ENCODE measurements at places on chromosomes 1 and 21. TPM values are rescaled to one million over a fixed set of nuclear protein-coding genes. Genes with fewer than 3 reads are reported as not detected.
A peak's percentile ranks its signal among the peaks of the same experiment; 100 is the strongest.

GRCh38 chr1:86914601-86914997, at the start of gene HS2ST1:
TSS of gene HS2ST1 (plus strand) at chr1:86914635.
- DNase-seq: no peak
- no peaks in the 10 kb centered on the region for H3K27me3 ChIP-seq
- H3K4me3 ChIP-seq: peak within 1 kb of the TSS; percentile 92
- H3K36me3 ChIP-seq: no peaks in the 10 kb centered on the region
- H3K27ac ChIP-seq: peak within 1 kb of the TSS; percentile 72

GRCh38 chr1:119549719-119550132, 42.7 kb downstream of the HSD3B1 start:
- no peak overlapping the region for H3K4me3 ChIP-seq
- H3K4me1 ChIP-seq: no peaks in the 10 kb centered on the region
- no peak overlapping the region for H3K27ac ChIP-seq
- no peaks in the 10 kb centered on the region for H3K36me3 ChIP-seq
- peak; percentile 66 for DNase-seq

DNA sequence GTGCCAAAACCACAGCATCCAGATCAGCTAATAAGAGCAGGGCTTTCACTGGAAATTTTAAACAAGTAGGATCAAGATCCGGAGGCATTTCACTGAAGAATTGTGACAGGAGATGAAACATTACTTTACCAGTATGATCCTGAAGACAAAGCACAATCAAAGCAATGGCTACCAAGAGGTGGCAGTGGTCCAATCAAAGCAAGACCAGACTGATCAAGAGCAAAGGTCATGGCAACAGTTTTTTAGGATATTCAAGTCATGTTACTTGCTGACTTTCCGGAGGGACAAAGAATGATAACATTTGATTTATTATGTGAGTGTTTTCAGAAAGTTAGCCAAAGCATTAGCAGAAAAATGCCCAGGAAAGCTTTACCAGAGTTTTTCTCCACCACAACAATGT, 8.2 kb downstream of the ZSWIM5 start:
- no peaks in the 10 kb centered on the region for H3K27me3 ChIP-seq
- DNase-seq: no peak
- H3K36me3 ChIP-seq: no peaks in the 10 kb centered on the region
- H3K4me3 ChIP-seq: no peak overlapping the region
- no peak overlapping the region for H3K27ac ChIP-seq

DNA sequence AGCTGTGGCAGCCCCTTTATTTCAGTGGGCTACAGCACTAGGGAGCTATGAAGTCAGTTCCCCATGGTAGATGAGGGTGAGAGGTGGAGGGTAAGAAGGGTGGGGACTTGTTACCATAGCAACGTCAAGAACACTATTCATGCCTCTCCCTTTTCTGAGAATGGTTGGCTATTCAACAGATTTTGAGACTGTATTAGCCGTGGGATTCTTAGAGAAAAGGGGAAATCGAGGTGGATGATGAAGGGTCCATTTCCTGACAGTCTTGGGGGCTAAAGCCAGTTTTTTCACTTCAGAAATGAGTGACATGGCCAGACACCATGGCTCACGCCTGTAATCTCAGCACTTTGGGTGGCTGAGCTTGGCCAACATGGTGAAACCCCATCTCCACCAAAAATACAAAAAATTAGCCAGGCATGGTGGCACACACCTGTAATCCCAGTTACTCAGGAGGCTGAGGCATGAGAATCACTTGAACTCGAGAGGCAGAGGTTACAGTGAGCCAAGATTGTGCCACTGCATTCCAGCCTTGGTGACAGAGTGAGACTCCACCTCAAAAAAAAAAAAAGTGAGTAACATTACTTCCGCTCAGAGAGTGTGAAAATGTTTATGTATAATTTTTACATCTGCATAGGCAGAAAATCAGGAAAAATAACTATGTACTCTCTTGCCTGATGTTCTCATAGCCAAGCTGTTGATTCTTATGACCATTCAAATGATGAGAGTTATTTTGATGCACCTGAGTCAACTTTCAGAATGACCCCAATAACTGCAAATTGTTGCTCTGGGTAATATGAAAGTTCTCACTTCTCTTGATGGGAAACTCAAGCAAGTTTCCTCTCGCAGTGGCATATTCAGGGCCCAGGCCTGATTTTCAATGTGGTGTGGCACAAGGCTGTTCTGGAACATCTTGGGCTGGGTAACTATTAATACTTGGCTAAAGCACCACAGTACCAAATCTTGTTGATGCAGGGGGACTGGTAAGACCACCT, 23.2 kb upstream of the RGSL1 start:
- H3K27ac ChIP-seq: no peak overlapping the region
- H3K27me3 ChIP-seq: no peaks in the 10 kb centered on the region
- no peak overlapping the region for H3K4me3 ChIP-seq
- no peaks in the 10 kb centered on the region for H3K36me3 ChIP-seq
- no peaks in the 10 kb centered on the region for H3K4me1 ChIP-seq

- no peaks in the 10 kb centered on the region for H3K36me3 ChIP-seq
- H3K27me3 ChIP-seq: no peaks in the 10 kb centered on the region
- DNase-seq: no peak
- H3K27ac ChIP-seq: no peak overlapping the region
Observed at GRCh38 chr1:9633493-9633892, 18.0 kb upstream of the PIK3CD start.

GRCh38 chr21:46416551-46416950, 42.1 kb upstream of the DIP2A start:
- no peaks in the 10 kb centered on the region for H3K27me3 ChIP-seq
- H3K36me3 ChIP-seq: peaks cover 3% of the 10 kb centered on the region
- no peak overlapping the region for H3K27ac ChIP-seq
- no peak for DNase-seq
- H3K4me1 ChIP-seq: no peaks in the 10 kb centered on the region
- no peak overlapping the region for H3K4me3 ChIP-seq

ZSWIM5 gene
- 1.1 TPM for total RNA-seq

DNA sequence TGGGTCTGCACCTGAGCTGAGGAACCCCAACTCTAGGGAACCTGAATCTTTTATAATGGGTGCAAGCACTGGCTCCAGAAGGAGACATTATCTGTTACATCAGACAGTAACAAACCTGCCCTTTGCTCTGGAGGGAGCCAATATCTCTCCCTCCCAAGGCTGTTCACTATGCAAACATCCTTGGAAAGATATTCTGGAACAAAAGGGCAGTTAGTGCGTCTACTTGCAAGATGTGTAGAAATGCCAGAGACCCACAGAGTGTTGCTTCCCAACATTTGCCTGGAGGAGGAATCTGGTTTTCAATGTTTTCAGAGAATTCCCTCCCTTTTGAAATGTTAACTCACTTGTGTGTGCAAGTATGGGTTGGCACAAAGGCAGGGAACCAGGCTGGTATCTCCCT, 31.9 kb downstream of the UMODL1 start:
- no peaks in the 10 kb centered on the region for H3K36me3 ChIP-seq
- no peak overlapping the region for H3K27ac ChIP-seq
- peaks cover 4% of the 10 kb centered on the region for H3K4me1 ChIP-seq

DNA sequence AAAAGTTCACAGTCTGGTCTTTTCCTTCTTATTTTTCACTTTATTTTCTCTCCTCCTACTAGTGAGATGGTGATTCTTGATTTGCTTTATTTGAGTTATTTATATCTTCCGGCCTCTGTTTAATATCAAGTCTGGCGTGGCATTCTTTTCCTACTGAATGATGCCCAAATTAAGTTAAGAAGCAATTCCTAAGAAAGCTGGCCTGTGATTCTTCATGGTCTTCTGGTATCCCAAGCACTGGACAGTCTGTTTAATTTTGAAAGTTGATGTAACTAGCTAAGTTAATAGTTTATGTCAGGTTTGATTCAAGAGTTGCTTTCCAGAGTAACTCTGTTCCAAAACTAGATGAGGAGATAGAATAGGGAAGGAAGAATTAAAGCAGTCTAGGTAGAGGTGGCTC, 9.2 kb upstream of the ENAH start:
- peaks cover 8% of the 10 kb centered on the region for H3K4me1 ChIP-seq
- no peaks in the 10 kb centered on the region for H3K36me3 ChIP-seq
- H3K27me3 ChIP-seq: no peaks in the 10 kb centered on the region
- no peak for DNase-seq
- no peak overlapping the region for H3K4me3 ChIP-seq

GRCh38 chr1:99481391-99481996, 164.4 kb upstream of the PALMD start:
- H3K27me3 ChIP-seq: no peaks in the 10 kb centered on the region
- H3K4me1 ChIP-seq: no peaks in the 10 kb centered on the region
- peak; percentile 49 for DNase-seq
- H3K4me3 ChIP-seq: no peak overlapping the region
- no peaks in the 10 kb centered on the region for H3K36me3 ChIP-seq

CASQ2 gene
- total RNA-seq: not detected

GRCh38 chr1:161267321-161267720, 8.8 kb downstream of the PCP4L1 start:
- H3K4me3 ChIP-seq: no peak overlapping the region
- H3K36me3 ChIP-seq: no peaks in the 10 kb centered on the region
- peaks cover 5% of the 10 kb centered on the region for H3K4me1 ChIP-seq
- no peak for DNase-seq

DNA sequence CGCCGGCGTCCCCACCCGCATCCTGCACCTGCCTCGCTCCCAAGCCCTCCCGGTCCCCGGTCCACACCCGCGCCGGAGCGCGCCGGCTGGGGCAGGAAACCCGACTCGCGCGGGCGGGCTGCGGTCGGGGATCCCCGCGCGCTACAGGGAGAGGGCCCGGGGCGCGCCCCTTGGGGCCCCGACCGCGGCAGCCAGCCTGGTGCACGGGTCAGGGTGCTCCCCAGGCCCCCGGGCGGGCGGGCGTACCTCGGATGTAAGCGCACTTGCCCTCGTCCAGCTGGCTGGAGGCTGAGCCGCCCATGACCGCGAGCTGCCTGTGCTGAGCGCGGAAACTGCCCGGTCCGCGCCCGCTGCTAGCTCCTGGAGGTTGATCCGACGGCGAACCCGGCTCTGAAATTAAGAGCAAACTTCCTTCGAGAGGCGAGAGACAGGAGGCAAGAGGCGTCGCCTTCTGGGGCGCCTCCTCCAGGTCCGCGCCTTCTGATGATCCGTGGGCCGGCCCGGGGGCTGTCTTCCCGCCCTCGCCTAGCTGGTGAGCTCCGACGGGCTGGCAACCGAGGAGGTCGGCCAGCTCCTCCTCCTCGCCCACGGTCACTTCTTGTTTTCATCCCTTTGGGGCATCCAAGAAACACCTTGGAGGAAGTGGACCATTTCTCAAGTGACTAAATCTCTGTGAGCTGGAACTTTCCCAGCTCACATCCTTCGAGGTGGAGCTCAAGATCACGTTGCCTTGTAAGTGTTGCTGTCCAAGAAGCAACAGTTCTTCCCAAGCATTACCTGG, at the start of gene NIBAN1:
TSS of gene NIBAN1 (minus strand) at position 453 of the 781 bp plus-strand sequence. CDS start at position 301, 152 bp downstream.
- DNase-seq: peak; percentile 15
- peak within 1 kb of the TSS; percentile 14 for H3K27ac ChIP-seq
- peak within 1 kb of the TSS; percentile 62 for H3K4me3 ChIP-seq
- no peaks in the 10 kb centered on the region for H3K27me3 ChIP-seq
- H3K36me3 ChIP-seq: no peaks in the 10 kb centered on the region

DNA sequence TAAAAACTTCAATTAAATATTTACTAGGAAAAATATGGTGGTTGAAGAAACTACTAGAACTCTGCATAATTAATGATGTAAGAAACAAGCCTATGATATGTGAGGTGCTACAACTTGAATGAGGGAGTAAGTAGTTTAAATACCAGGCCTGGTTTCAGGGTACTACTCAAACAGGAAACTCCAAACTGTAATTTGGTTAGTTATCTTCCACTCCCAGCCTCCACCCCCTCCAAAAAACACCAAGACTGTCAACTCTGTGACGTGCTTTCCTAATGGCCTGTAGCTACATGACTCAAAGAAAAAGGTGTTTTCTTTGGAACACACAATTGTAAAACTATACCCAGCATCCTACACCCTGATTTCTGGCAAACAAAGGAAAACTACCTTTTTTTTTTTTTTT, 55.9 kb upstream of the RCC1 start:
- DNase-seq: no peak
- no peak overlapping the region for H3K27ac ChIP-seq
- H3K36me3 ChIP-seq: no peaks in the 10 kb centered on the region

TRABD2B gene
- total RNA-seq: 0.05 TPM

DNA sequence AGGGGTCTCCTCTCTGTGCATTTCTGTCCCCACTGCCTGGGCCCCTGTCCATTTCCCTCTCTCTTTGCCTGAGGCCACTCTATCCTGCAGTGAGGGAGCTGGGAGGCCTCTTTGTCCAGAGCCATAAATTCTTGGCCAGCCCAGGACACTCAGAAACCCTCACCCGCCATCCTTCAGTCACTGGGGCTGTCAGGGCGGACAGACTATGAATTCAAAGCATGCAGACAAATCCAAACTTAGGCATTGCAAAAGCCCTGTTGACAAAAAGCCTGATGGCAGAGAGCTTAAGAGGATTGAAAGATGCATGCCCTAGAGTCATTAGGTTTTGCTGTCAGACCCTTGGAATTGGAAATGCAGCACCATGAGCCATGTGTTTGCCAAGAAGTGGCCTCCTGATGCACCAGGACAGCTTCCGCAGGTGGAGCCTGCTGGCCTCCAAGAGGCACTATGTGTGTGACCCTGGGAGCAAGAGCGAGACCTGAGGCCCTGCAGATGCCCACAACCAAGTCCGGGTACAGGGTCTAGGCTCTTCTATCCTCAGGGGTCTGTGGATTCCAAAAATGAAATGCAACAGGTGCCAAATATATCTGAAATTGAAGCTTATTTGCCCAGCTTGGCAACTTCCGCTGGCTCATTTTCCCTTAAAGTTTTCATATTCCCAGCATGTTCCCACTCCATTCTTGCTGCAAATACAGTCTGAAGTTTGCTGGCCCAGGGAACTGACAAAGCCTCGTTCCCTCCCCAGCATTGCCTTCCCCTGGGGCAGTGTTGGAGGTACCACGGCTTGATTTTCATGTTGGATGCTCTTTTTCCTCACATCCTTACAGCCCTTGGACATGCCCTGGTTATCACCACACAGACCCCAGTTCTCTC, 177.9 kb downstream of the PGBD5 start:
- H3K27ac ChIP-seq: no peak overlapping the region
- H3K36me3 ChIP-seq: no peaks in the 10 kb centered on the region
- no peak for DNase-seq
- H3K4me1 ChIP-seq: no peaks in the 10 kb centered on the region

- H3K4me3 ChIP-seq: no peak overlapping the region
- no peak for DNase-seq
- no peaks in the 10 kb centered on the region for H3K36me3 ChIP-seq
Observed at GRCh38 chr1:84426376-84426775, 28.1 kb downstream of the DNASE2B start.

- no peaks in the 10 kb centered on the region for H3K27me3 ChIP-seq
- H3K4me1 ChIP-seq: no peaks in the 10 kb centered on the region
- no peak for DNase-seq
- no peaks in the 10 kb centered on the region for H3K36me3 ChIP-seq
- H3K27ac ChIP-seq: no peak overlapping the region
Observed at GRCh38 chr1:61952675-61953074, 210.4 kb downstream of the PATJ start.

ADORA1 gene
- 2.8 TPM for total RNA-seq

GRCh38 chr1:77375990-77376389, 94.2 kb downstream of the AK5 start:
- H3K27ac ChIP-seq: no peak overlapping the region
- H3K4me3 ChIP-seq: no peak overlapping the region
- no peaks in the 10 kb centered on the region for H3K27me3 ChIP-seq
- DNase-seq: no peak
- no peaks in the 10 kb centered on the region for H3K4me1 ChIP-seq
- no peaks in the 10 kb centered on the region for H3K36me3 ChIP-seq

GRCh38 chr21:43910460-43910859, 45.4 kb downstream of the AGPAT3 start:
- DNase-seq: no peak
- no peak overlapping the region for H3K27ac ChIP-seq
- no peaks in the 10 kb centered on the region for H3K4me1 ChIP-seq
- no peaks in the 10 kb centered on the region for H3K36me3 ChIP-seq
- H3K27me3 ChIP-seq: no peaks in the 10 kb centered on the region

GRCh38 chr1:173205146-173206051, 1.7 kb downstream of the TNFSF4 start:
- H3K27me3 ChIP-seq: no peaks in the 10 kb centered on the region
- no peak overlapping the region for H3K27ac ChIP-seq
- peaks cover 24% of the 10 kb centered on the region for H3K4me1 ChIP-seq
- no peaks in the 10 kb centered on the region for H3K36me3 ChIP-seq
- no peak for DNase-seq
